NCI-H69 (cell line): ENCODE measurements at places on chromosomes 3 and 15.
A peak's percentile ranks its signal among the peaks of the same experiment; 100 is the strongest.

- no peak for DNase-seq
Measured at GRCh38 chr3:74832925-74833324, 218.5 kb upstream of the CNTN3 start.

DNA sequence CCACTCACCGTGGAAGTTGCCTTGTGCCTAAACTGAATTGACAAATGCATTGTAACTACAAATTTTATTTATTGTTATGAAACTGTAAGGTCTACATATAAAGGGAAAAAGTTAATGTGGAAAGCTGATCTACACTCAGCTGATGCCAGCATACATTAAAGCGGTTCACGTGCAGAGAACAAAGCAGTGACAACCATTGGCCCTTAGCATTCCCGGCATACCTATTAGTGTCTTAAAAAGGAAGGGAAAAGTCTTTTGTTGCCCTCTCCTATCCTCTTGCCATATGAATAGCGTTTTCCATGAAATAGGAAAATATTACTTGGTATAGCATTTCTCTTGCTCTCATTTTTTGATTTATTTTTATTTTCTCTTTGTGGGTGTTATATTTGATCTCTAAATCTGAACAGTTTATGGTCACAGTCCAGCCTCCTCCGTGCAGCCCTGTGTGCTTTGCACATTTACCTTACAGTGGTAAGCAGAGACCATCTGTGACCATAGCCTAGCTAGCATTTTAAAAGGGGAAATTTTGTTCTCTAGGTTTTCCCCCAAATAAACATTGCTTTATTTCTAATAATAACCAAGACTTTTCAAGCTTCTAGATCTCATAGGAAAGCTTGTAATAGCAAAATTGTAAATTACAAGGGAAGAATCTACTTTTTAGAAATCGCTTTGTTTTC, 89.7 kb upstream of the CGNL1 start:
- no peak for DNase-seq

DNA sequence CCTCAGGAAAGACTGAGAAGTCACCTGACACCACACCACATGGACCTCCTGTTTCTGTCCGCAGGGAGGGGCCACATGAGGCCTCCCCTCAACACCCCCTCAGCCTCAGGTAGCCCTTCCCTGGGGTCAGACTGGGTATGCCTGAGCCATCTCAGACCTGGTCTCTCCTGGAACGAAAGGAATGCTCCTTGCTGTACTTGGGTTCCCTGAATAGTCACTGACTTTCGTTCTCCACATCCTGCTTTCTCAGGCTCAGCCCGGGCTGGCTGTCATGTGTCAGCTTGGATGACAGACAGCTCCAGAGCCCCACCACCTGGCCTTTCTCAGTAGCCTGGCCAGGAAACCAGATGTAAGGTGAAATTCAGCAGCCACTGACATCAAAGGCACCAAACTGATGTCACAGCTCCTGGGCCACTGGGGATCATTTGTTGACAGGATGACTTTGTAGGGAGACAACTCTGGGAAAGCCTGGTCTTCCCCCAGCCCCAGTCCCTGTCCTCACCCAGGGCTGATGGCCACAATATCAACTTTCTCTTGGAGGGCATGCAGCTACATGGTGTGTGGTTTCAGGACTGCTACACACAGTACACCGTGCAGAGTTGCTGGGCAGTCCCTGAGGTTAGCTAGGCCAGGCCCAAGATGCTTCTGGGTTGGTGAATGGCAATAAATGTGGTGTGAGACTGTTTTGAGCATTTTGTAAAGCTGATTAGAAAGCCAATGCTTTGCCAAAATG, 141.4 kb upstream of the MRPS22 start:
- DNase-seq = peak; percentile 1

DNA sequence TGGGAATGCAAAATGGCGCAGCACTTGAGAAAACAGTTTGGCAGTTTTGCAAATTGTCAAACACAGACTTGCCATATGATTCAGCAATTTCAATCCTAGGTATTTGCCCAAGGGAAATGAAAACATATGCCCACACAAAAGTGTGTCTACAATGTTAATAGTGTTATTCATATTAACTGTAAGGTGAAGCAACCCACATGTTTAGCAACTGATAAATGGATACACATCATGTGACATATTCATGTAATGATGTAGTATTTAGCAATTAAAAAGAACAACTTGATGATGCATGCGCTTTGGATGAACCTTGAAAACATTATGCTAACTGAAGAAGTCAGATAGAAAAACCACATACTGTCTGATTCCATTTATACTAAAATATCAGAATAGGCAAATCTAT, 539.0 kb upstream of the PPP2R3A start:
- DNase-seq = peak; percentile 14

- no peak for DNase-seq
Measured at GRCh38 chr15:78047761-78048627, 29.5 kb downstream of the TBC1D2B start.

DNA sequence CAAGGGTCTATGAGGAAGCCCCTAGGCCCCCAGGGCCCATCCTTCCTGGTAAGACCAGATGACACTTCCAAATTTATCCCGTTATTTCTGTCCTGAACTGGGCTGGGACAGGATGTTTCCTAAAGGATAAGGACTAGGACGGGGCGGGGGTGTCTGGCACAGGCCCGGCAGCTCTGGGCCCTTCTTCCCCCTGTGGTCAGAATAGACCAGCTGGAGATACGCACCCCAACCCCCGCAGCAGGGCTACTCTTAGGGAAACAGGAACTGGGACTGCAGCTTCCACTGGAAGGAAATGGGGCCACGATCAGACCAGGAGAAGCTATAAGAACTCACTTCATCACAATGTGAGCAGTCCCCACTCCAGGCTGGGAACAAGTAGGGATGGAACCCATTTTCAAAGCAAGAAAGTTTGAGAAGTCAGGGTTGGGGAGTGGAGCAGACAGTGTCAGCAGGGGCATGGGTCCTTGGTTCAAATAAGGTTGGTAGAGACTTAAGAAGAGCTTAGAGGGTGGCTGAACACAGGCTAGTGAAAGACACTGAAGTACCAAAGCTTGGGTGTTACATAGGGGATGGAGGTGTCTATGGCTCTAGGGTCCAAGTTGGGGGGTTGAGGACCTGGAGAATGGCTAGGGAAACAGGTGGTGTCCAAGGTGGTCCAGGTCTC, 1.1 kb downstream of the NCKIPSD start:
- peak; percentile 5 for DNase-seq

GRCh38 chr15:80159811-80160569, 7.2 kb downstream of the FAH start:
- DNase-seq = no peak

GRCh38 chr3:11143476-11143875, 10.8 kb upstream of the HRH1 start:
- DNase-seq = no peak

DNA sequence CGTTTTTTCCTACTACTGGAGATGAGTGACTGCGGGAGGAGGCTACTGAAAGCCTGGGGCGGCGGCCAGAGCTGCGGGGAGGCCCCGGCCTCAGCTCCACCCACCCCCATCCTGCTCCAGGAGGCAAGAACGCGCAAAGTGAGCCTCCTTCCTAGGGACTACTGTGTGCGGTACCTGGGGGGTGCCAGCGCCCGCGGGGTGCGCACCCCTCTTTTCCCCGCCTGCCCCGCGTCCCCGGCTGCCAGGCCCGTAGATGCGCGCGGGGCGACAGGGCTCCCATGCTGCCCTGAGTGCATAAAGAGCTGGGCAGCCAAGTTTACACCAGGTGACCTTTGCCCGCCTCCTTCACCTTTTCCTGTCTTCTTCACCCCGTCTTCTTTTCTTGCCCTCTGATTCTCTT, 2.5 kb upstream of the USF3 start:
- DNase-seq = peak; percentile 42

GRCh38 chr15:77251662-77252061, 168.2 kb downstream of the PEAK1 start:
- peak; percentile 10 for DNase-seq

DNA sequence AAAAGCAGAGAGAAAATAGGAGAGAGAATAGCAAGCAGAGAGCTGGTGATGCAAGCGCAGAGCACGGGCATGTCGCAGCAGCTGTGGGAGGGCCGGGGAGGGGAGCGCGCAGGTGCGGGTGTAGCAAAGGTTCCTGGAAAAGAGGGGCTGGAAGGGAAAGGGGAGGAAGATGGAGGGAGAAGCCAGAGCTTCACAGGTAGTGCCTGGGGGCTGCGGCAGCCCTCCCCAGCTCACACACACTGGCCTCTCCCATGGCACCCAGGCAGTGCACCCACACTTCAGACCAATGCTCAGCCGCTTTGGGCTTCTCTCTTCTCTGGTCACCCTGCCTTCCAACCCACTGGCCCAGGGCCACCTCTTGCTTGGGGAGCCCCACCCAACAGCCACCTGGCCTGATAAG, 72.1 kb downstream of the ADAMTS7 start:
- no peak for DNase-seq
